ENCODE measurements at places on chromosomes 7 and 10. TPM values are rescaled to one million over a fixed set of nuclear protein-coding genes. Genes with fewer than 3 reads are reported as not detected.

DNA sequence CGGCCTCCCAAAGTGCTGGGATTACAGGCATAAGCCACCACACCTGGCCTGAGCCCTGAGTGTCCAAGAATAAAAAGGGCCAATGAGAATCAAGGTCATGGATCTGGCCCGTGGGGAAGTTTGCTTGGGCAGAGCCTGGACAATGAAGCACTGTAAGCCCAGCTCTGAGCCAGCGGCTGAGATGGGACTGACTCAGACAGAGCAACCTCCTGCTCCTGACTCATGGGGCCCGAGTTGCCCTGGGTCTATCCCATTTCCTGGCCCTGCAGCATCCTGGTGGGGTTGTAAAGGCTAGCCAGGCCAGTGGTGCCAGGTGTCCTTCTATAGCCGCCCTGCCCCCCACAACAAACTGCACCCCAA lies 5.2 kb upstream of the MYH16 start:
- H3K4me3 ChIP-seq = no peak overlapping the region
- no peaks in the 10 kb centered on the region for H3K27me3 ChIP-seq
- no peaks in the 10 kb centered on the region for H3K4me1 ChIP-seq
- H3K36me3 ChIP-seq = no peaks in the 10 kb centered on the region
- H3K27ac ChIP-seq = no peak overlapping the region

GRCh38 chr7:101363734-101364374 lies 1.2 kb downstream of the COL26A1 start:
- H3K4me3 ChIP-seq = peak overlapping the region; percentile 81
- peaks cover 33% of the 10 kb centered on the region for H3K36me3 ChIP-seq
- no peaks in the 10 kb centered on the region for H3K4me1 ChIP-seq
- no peaks in the 10 kb centered on the region for H3K27me3 ChIP-seq

DNA sequence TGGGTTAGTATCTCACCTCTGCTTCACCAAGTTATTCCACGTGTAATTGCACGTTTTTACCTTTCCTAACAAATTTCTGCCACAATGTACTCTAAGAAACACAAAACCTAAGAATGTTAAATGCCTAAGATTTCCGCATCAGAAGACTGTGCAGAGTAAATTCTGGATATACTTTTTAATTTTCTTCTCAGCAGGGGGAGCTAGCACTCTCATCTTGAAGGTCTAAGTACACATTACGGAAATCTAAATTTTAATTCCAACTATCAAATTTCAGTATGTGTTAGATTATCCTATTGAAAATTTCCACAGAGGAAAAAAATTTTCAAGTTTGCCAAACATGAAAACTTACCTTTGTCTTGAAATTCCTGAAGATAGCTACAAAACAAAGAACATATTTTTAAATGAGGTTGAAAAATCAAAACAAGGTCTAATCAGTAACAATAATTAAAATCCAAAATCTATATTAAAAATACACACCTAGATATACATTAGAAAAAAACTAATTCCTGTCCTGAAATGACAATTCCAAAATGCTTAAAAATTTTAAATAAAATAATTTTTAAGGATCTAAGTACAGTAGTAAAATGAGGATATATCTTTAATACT lies 10.5 kb downstream of the SKAP2 start:
- no peak for DNase-seq
- peaks cover 6% of the 10 kb centered on the region for H3K4me1 ChIP-seq
- no peak overlapping the region for H3K4me3 ChIP-seq
- H3K27me3 ChIP-seq = peaks cover 7% of the 10 kb centered on the region
- H3K27ac ChIP-seq = no peak overlapping the region
- H3K36me3 ChIP-seq = no peaks in the 10 kb centered on the region

GRCh38 chr7:148944935-148945934 lies 61.1 kb upstream of the EZH2 start:
- no peak overlapping the region for H3K4me3 ChIP-seq
- H3K4me1 ChIP-seq = no peaks in the 10 kb centered on the region
- DNase-seq = no peak
- no peak overlapping the region for H3K27ac ChIP-seq
- H3K36me3 ChIP-seq = no peaks in the 10 kb centered on the region

- H3K4me1 ChIP-seq = no peaks in the 10 kb centered on the region
- no peaks in the 10 kb centered on the region for H3K36me3 ChIP-seq
- H3K4me3 ChIP-seq = no peak overlapping the region
- no peaks in the 10 kb centered on the region for H3K27me3 ChIP-seq
- DNase-seq = no peak
- no peak overlapping the region for H3K27ac ChIP-seq
These were observed 143.4 kb upstream of the PCGF5 start for GRCh38 chr10:91076991-91077548.

DNA sequence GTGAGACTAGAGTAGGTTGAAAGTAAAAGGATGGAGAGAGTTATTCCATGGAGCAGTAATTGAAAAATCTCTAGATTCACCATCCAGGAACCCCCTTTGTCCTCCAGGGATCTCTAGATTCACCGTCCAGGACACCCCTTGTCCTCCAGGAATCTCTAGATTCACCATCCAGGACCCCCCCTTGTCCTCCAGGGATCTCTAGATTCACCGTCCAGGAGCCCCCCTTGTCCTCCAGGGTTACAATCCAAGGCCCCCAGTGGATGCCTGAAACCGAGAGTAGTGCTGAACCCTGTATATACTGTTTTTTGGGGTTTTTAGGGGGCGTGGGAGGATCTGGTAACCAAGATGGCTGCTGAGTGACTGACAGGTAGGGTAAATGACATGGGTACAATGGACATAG lies 38.3 kb upstream of the PPP2R2D start:
- no peaks in the 10 kb centered on the region for H3K27me3 ChIP-seq
- peaks cover 2% of the 10 kb centered on the region for H3K36me3 ChIP-seq
- no peak for DNase-seq
- no peak overlapping the region for H3K27ac ChIP-seq
- H3K4me3 ChIP-seq = no peak overlapping the region

CADPS2 gene
- 8.1 TPM for total RNA-seq

All from H9 (cell line).